ENCODE measurements at places on chromosomes 7 and 10.

DNA sequence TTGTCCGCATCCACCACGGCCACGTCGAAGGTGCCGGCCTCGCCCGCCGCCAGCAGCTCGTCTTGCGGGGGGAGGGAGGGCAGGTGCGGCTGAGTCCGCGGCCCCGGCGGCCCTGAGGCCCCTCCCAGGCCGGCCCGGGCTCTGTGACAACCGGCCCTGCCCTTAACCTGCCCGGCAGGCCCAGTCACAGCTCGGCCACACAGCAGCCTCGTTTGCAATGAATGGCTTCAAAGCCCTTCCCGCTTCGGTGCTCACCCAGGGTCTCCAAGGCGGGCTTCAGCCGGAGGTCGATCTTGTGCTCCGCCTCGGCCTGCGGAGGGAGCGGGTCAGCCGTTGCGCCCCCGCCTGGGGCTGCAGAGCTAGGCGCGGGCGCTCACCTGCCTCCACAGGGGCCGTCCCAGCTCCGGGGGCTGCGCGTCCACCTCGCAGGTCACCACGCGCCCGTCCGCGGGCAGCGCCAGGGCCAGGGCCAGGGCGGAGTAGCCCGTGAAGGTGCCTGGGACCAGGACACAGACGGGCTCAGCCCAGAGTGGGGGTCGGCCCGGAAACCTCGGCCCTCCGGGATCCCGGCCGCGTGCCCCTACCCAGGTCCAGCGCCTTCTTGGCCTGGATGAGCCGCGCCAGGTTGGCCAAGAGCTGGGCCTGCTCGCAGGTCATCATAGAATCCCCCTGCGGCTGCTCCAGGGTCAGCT, 928 bp downstream of the COMTD1 start:
- DNase-seq = no peak

GRCh38 chr7:129569811-129570215, 41.7 kb upstream of the NRF1 start:
- DNase-seq = no peak

DNA sequence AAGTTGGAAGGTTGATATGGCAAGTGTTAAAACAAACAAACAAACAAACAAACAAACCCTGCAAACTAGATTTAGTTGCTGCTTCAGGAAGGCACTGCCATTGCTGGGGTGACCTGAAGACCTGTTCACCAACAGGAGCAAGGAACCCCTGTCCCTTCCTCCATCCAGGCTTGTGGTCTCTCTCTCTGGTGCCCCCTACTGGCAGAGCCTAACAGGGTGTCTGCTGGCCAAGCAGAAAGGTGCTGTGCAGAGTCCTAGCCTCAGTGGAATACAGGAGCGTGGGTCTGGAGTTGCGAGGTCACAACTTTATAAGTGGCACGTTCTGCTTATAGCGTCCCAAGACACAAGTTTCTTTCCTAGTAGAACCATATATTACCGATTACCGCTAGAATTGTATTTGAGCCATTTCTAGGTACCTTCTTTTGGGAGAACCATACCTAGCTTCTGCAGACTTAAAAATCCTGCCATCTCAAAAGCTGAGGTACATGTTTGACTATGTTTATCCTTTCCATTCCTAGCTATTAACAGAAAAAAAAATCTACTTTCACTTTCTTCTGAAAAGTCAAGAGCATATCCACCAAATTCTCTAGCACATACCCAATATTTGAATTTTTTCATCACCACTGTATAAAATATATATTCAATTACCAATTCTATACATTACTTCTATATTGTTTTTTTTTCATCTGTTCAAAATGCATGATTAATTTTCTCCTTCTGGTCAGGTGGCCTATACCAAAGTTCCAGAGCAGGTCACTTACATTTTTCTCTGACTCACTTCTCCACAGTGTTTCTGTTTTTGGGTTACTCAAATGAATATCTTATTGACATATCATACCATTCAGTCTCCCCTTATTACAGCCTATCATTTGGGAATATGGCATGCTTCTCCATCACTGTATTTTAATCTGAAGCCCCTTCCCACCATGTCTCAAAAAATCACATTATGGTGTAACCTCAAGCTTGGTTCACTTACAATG, 29.1 kb upstream of the CALD1 start:
- no peak for DNase-seq

DNA sequence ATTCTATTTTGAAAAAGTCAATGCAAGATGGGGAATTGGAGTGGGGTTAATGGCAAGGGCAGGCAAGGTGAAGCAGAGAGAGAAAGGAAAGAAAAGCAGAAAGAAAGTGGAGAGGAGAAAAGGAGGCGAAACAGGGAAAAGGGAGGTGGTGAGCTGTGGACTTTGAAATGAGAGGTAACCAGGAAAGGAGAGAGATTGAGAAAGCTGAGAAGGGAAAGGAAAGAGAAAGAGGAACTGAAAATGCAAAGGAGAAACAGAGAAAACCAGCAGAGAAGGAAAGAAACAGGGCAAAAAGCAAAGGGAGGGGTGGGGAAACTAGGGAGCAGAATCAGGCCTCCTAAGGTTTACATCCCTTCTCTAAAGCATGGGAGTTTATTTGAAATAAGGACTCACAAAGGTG, 72.5 kb upstream of the TPK1 start:
- DNase-seq = no peak

DNA sequence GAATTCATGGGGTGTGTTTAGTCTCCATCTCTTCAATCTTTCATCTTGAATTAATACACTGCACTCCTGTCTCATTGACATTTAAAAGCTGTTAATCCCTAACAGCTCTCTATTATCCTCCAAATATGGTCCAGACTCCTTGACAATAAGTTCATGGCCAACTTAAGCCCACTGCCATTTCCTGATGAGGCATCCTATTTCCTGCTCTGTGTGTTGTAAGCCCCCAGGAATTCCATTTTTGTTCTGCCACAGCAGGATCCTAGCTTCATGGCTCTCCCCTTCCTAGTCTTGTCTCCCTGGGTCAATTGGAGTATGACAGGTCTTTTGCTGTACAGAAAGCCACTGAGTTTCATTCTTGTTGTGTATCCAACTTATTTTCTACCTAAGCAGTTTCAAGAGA, 218.8 kb downstream of the OTUD1 start:
- DNase-seq = no peak

- no peak for DNase-seq
These were observed 198.9 kb downstream of the ETV1 start for GRCh38 chr7:13790611-13791010.

GRCh38 chr7:78905436-78905835, 548.0 kb downstream of the MAGI2 start:
- no peak for DNase-seq

- no peak for DNase-seq
These were observed 12.1 kb upstream of the MRPS17 start for GRCh38 chr7:55939514-55940123.
